HS-5 (cell line): ENCODE measurements at places on chromosomes 16 and 17.

- no peak for DNase-seq
Observed at GRCh38 chr17:28716740-28717577, 709 bp downstream of the RAB34 start.

DNA sequence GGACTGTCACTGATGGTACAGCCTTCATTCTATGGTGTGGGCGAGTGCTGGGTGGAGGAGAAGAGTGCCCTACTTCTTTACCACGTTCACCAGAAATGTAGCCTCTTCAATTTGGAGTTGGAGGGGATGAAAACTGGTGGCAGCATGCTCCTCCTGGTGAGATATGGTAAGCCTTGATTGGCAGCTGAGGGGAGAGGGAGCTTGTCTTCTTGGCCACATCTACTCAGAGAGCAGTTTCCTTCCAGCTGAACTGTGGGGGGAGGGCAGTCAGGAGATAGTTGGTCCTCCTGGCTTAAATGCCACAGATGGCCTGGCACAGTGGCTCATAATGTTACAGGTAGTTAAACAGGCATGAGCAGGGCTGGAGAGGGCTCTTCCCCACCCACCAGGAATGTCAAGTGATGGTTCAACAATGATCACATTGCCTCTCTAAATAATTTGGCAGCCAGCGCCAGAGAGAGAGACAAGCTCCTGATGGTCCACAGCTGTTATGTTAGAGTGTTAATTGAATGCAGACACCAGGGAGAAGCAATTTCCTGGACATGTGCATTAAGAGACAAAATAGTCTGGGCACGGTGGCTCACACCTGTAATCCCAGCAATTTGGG lies 9.0 kb upstream of the MAPK3 start:
- no peak for DNase-seq

GRCh38 chr17:66214884-66215528 lies 14.2 kb downstream of the APOH start:
- DNase-seq, result no peak

DNA sequence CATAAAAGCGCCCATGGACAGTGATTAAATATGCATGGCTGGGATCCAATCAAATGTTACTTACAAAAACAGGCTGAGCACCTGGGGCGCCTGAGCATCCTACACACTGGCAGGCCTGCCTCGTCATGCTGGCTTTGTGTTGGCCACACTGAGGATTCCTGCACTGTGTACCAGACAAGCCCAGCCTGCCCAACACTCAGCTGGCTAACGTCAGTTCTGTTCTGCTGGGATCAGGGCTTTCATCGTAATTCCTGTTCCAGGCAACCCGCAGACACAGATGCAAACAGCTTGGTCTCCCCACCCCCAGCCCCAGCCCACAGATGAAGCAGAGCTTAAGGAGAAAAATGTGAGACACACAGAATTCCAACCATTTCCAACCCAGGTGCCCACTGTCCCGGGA lies 30.7 kb downstream of the PIMREG start:
- DNase-seq, result no peak

- DNase-seq, result no peak
Observed at GRCh38 chr17:53736516-53737240, 86.0 kb upstream of the KIF2B start.

GRCh38 chr16:87308826-87309225 lies 8.4 kb downstream of the C16orf95 start:
- no peak for DNase-seq

- DNase-seq, result no peak
Observed at GRCh38 chr16:72197545-72197944, 25.6 kb upstream of the PMFBP1 start.

- DNase-seq, result no peak
Observed at GRCh38 chr17:68011199-68011665, 15.0 kb upstream of the C17orf58 start.

DNA sequence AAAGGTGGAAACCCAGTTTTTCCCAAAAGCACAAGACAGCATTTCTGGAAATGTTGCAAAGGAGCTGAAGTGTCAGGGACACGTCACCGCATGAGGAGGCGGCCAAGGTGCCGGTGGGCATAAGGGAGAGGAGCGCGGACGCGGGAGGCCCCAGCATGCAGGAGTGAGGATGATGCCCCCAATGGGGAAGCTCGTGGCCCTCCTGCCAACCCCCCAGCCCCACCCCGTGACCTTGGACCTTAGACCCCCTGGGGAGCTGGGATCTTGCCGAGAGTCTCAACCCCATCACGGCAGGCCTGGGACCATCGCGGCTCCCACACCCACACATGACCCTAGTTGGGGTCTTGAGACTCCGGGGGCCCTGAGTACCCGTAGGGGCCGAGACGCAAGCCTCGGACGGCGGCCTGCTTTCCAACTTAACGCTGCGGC lies 119.4 kb upstream of the METRNL start:
- no peak for DNase-seq

- DNase-seq, result no peak
Observed at GRCh38 chr17:47685556-47686275, 8.2 kb upstream of the TBKBP1 start.

DNA sequence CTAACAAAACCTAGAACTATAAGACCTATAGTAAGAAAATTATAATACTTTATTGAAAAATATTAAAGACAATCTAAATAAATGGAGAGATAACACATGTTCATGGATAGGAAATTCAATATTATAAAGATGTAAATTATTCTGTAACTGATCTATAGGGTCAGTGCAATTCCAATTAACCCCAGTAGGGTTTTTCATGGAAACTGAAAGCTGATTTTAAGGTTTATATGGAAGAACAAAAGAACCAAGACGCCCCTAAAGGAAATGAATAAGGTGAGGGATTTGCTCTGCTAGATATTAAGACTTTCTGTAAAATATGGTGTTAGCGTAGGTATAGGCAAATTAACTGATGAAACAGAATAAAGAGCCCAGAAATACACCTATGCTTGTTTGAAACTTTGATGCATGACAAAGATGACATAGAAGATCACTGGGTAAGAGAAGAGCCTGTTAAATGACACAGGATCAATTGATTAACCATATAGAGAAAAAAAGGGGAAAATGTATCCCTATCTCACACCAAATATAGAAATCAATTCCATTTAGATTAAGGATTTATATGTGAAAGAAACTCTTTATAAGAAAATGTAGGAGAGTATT lies 3.0 kb downstream of the ICAM2 start:
- no peak for DNase-seq

GRCh38 chr16:79247386-79247785 lies 353.2 kb downstream of the MAF start:
- no peak for DNase-seq

- DNase-seq, result no peak
Observed at GRCh38 chr17:43215341-43215740, 3.7 kb downstream of the TMEM106A start.

DNA sequence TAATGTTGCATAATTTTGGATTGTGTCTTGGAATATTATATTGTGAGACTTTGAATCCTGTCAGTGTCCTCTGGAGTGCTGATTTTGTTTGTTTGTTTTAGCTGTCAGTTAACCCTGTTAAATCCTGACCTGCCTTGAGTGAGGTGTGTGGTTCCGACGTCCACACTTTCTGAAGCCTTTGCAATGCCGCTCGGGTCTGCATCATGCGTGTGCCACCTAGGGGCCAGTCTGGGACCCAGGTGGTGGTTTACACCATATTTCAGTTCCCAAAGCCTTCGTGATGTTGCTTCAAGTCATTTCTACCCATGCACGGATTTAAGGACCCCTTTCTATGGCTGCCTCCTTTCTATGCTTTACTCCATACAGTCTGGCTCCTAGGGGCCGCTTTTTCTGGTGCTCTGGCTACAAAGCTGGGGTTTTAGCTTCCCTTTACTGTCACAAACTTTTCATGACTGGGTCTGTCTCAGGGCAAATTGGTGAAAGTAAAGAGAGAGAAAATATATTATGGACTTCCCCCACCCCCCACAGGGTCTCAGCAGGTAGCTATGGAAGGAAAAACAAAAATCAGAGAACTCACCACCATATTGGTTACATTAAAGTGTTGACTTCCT lies 11.4 kb upstream of the OR4D1 start:
- no peak for DNase-seq

DNA sequence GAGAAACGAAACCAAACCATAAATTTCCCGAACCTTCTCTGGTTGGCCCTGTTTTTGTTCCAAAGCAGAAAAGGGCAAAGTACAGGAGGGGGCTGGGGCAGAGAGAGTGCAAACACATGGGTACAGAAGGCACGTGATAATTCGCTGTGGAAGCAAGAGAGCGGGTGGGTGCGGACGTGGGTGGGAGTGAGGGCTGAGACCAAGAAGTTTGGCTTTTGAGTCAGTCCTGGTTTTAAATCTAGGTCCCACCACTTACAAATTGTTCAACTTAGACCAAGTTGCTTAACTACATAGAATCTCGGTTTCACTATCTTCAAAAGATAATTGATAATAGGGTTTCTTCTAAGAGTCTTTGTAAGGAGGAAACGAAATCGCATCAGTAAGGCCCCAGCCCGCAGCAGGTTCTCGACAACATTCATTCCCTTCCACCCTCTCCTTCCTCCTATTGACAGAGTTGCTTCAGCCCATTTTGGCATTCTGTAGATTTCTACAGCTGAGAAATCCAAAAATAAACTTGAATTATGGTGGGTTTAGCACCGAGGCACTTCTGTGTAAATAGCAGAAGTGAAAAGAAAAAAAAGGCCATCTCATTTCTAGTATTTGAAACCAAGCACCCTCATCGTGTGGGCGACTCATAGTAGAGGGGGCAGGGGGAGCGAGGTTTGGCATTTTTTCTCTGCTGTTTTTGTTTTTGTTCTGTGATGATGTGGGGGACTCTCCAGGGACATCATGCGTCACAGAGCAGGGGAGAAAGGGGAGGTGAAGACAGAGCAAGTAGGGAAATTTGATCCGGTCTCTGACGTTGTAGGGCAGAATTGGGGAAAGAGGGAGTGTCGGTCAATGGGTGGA lies 33.6 kb upstream of the CCR7 start:
- no peak for DNase-seq

DNA sequence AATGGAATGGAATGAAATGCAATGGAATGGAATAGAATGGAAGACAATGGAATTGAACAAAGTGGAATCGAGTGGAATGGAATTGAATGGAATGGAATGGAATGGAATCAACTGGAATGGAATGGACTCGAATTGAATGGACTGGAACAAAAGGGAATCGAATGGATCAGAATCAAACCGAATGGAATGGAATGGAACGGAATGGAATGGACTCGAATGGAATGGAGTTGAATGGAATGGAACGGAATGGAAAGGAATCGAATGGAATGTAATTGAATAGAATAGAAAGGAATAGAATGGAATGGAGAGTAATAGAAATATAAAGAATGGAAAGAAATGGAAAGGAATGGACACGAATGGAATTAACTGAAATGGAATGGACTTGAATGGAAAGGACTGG lies 475.2 kb upstream of the WSB1 start:
- no peak for DNase-seq

DNA sequence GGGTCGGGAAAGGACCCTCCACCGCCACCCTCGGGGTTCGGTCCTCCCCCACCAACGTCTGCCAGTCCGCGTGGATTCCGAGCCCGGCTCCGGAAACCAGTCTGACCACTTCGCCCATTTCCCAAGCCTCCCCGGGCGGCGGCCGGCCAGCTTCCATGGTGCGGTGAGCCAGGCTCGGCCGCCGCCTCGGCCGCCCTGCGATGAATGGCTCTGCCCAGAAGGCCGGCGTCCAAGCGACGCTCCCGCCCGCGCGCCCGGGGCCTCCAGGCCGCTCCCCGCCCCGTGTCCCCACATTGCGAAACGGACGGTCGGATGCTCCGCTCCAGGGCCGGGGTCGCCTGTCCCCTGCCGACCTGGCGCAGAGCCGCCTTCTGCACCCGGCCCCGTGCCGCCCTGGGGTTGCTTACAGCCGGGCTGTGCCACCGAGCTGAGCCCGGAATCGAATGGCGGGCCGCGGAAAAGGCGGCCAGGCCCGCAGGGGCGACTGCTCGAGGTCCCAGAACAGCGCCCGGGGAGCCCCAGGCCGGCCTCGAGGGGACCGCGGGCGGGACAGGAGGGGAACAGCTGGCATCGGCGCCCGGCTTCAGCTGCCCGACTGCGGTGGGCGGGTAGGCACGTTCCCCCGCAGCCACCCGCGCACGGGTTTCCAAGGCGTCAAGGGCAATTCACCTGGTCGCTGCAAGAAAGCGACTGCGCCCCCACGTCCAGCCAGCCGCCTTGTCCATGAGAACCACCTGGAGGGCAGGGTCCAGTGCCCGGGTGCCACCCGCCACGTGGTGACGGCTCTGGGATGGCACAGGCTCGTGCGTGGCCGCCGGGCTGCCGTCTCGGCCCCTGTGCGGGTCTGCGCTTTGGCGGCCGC lies 18.3 kb upstream of the CBX8 start:
- no peak for DNase-seq

- peak; percentile 65 for DNase-seq
Observed at GRCh38 chr17:48194097-48194550, 86.6 kb downstream of the SNX11 start.

- DNase-seq, result peak; percentile 95
Observed at GRCh38 chr17:47279062-47279801, 25.6 kb downstream of the ITGB3 start.

DNA sequence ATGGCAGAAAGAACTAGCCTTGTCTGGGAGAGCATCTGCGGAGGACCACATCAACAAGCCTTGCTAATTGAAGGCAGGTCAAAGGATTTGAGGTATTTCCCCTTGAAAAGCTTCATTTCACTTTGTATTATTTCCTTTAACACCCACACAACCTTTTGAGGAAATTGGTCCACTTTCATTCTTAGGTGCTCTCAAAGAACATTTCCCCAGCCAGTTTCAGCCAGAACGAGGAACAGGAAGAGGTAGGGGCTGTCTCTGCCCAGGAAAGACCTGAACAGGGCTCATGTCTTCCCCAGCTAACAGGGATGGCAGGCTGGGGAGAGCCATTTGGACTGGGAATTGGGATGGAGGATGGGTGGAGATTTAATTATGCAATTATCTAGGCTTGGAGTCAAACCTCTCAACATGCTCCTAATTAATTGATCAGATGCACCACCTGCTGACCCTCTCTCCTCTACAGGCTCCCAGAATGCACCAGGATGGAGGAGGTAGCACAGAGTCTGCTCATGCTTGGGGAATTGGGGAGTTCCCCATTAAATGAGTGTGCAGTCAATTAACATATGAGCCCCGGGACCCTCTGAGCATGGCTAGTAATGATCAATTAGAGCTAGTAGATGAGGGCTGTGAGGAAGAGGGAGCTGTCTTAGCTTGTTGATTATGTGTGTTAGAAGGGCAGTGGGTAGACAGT lies 84.6 kb downstream of the GP2 start:
- no peak for DNase-seq

GRCh38 chr17:29573871-29574731 lies 5.6 kb downstream of the TP53I13 start:
- DNase-seq, result no peak

DNA sequence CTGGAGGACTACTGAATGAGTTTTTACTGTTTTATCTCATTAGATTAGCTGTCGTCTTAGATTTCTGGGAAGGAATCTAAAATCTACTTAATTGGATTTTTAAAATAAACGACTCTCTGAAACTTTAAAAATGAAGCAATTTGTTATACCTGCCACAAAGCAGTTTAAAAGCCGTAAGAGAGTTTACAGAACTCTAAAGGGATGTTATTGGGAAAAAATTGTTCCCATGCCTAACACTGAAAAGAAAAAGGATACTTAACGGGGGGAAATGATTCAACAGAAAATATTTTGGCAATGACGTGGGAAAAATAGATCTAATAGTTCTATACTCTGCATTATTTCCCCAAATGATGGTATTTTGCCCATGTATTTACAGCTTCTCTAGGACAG lies 27.0 kb downstream of the ARHGAP17 start:
- peak; percentile 44 for DNase-seq
